ENCODE measurements at places on chromosomes 3 and 15.

- no peak for DNase-seq
These were observed 3.2 kb upstream of the GPR171 start for GRCh38 chr3:151206201-151206600.

- no peak for DNase-seq
These were observed 381.9 kb downstream of the ERC2 start for GRCh38 chr3:56086355-56086754.

- DNase-seq, result no peak
These were observed 173.3 kb downstream of the PDZRN3 start for GRCh38 chr3:73451301-73451944.

DNA sequence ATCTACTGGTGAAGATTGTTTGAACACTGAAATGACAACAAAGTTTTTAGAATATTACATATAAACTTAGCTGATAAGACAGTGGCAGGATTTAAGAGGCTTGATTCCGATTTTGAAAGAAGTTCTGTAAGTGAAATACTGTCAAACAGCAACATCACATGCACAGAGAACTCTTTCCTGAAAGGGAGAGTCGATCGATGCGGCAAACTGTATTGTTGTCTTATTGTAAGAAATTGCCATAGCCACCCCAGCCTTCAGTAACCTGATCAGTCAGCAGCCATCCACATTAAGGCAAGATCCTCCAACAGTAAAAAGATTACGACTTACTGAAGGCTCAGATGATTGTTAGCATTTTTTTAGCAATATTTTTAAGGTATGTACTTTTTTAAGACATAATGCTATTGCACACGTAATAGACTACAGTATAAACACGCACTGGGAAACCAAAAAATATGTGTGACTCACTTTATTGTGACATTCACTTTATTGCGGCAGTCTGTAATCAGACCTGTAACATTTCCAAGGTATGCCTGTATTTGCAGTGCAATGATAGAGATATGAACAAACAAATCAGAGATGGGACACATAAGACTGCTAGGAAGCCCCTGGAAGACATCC is 225.6 kb upstream of the UBE2E1 start:
- no peak for DNase-seq

DNA sequence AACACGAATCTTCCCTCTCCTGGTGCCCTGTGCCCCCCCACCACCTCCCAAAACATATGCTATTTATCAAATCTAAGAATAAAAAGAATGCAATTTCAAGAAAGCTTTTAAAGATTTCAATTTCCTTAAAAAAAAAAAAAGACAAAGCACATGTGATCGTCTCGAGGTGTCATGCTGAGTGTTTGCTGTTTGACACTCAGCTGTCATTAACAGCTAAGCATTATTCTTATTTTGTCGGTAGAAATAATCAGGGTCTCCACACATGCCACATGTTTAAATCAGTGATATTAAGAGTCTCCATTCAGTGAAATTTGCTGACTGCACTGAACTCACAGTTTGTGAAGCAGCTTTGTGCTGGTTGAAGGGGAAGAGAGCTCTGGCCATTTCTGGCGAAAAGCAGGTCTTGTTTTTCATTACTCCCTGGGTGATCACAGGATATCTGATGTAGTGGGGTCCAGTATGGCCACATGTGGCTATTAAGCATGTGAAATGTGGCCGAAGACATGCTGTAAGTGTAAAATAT is 281.8 kb downstream of the SATB1 start:
- no peak for DNase-seq

DNA sequence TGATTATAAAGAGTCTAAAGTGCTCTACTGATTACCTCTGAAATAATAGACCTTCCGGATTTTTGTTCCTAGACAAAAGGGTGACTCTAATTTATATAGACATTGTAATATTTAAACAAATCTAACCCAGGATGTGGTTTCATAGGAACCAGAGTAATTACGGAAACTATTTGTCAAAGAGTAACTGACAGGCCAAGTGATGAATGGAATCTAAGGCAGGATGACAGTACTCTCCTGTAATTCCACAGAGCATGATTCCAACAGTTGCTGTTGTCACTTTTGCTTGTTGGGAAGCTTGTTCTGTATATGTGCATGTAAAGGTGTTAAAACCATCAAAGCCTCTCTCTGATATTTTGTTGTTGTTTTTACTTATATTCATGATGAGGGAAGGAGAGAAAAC is 1141.0 kb downstream of the IGSF11 start:
- no peak for DNase-seq

DNA sequence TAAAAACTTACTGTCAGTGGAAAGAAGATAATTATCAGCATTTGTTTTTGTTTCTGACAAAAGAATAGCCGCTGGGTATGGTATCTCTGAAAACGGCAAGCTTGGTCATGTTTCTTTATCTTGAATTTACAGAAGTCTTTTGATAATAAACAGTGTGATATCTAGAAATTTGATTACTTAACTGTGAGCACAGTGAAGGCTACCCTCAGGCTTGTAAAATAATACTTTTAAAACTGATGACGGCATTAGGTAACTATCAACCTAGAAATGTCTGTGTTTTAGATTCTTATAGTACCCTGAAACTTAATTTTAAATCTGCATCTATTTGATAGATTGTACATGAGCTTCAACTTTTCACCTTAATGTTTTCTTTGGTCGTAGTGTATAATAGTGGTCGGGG is 43.4 kb downstream of the NSUN3 start:
- DNase-seq, result no peak

GRCh38 chr15:50830477-50831354 is 65.2 kb upstream of the SPPL2A start:
- DNase-seq, result no peak

DNA sequence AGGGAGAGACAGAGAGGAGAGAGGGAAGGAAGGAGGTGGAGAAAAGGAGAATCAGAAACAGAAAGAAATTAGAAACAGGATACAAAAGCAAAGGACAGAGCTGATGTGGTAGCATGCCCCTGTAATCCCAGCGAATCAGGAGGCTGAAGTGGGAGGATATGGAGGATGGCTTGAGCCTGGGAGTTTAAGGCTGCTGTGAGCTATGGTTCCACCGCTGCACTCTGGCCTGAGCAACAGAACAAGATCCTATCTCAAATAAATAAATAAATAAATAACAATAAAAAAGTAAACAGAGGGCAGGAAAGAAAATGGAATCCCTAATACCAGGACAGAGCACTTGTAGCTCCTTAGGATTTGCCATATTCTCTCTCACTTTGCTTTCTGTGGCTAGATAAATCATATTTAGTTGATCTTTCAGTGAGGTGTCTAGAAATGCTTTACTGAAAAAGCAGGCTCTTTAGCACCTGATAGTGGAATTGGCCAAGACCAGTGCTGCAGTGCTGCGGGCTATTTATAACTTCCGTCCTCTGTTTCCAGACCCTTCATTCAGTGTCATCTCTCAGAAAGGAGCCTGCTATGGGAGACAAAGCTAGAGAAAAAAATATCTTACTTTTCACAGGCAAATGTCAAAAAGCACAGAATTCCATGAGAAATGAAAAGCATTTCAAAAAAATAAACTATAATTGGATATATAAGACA is 20.0 kb upstream of the SLC28A2 start:
- no peak for DNase-seq

DNA sequence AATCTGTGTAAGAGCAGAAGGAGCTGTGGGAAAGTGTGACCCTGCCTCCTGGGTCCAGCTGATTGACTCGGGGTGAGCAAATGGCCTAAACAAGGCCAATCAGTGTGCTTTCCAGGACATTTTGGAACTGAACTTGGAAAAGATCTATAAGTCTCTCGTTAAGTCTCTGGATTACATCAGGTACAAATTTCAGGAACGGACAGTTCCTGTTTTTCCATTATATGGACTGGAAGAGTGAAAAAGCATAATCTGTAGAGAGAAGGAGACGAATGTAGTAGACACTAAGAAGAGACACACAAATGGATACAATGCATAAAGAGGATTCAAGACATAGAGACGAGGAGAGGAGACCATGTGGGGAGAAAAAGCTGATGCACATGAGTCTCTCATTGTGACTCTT is 167.3 kb downstream of the C3orf70 start:
- no peak for DNase-seq

GRCh38 chr15:62141643-62142588 is 23.2 kb downstream of the C2CD4B start:
- DNase-seq, result no peak

GRCh38 chr3:8560366-8561007 is 58.9 kb downstream of the LMCD1 start:
- DNase-seq, result no peak

DNA sequence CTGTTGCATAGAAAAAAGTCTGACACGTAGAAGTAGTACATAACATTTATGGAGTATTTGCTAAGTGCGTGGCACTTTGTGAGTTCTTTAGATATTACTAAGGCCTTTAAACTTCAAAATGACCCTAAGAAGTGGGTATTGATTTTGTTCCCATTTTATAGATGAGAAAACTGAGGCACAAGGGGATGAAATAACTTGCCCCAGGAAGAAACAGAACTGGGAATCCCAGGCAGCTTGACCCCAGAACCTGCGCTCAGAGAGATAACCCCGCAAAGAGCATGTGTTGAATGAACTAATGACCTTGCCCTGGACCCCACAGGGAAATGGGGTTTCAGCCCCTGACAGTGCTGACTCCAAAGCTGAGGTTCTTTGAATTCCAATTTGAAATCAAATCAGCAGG is 30.5 kb upstream of the CCDC174 start:
- no peak for DNase-seq

- no peak for DNase-seq
These were observed 41.7 kb downstream of the ARIH1 start for GRCh38 chr15:72515591-72516389.

- no peak for DNase-seq
These were observed 644.7 kb downstream of the OTOL1 start for GRCh38 chr3:162141272-162141791.

- DNase-seq, result no peak
These were observed 25.2 kb downstream of the UBE2E1 start for GRCh38 chr3:23830869-23831484.

GRCh38 chr15:63079947-63080626 is 37.5 kb downstream of the TPM1 start:
- DNase-seq, result no peak

DNA sequence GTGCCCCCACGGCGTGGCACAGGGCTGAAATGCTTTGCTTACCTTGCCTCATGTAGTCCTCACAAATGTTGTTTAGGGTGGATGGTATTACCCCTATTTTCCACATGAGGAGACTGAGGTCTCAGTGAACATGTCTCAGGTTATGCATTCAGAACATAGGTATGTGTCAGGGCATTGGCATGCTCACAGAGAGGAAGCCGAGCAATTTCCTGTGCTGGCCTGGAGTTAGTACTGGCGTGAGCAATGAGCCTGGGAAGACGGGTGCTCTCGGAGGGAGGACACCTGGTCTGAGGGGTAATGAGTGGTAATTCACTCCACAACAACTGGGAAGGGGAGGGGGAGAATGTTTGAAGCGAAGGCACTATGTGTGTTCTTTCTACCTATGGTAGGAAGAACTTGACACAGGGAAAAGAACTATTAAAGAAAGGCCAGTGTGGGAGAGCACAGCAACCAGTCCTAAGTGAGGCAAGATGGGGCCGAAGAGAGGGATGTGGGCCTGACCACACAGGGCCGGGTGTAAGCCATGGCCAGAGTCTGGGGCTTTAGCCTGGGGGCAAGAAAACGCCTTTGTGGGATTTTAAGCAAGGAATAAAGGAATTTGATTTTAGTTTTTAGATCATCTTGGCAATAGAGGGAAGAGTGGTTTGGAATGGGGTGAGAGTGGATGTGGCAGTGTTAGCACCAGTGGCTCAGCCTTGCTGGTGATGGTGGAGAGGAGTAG is 4.9 kb upstream of the FAM131A start:
- DNase-seq, result no peak

- DNase-seq, result no peak
These were observed 203.1 kb downstream of the EPHB1 start for GRCh38 chr3:134998158-134998557.

- no peak for DNase-seq
These were observed 245.7 kb downstream of the ADAMTSL3 start for GRCh38 chr15:83899670-83900069.

DNA sequence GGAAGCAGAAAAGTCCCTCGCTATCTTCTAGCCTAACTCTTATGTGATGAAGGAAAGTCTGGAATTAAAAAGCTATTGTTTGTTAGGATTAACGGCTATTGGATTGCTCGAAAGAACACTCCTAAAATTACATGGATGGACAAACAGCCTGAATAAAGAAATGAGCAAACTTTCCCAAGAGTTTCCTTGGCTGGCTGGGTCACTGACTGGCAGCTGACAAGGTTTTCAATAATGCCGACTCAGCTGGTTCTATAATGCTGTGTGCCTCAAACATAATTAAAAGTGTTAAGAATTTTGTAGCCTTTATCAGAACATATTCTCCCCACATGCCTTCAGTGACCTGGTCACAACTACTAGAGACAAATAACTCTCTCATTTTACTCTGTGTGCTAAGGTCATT is 142.9 kb upstream of the ADAMTS9 start:
- DNase-seq, result no peak

- no peak for DNase-seq
These were observed 13.3 kb upstream of the PXYLP1 start for GRCh38 chr3:141218162-141218835.

DNA sequence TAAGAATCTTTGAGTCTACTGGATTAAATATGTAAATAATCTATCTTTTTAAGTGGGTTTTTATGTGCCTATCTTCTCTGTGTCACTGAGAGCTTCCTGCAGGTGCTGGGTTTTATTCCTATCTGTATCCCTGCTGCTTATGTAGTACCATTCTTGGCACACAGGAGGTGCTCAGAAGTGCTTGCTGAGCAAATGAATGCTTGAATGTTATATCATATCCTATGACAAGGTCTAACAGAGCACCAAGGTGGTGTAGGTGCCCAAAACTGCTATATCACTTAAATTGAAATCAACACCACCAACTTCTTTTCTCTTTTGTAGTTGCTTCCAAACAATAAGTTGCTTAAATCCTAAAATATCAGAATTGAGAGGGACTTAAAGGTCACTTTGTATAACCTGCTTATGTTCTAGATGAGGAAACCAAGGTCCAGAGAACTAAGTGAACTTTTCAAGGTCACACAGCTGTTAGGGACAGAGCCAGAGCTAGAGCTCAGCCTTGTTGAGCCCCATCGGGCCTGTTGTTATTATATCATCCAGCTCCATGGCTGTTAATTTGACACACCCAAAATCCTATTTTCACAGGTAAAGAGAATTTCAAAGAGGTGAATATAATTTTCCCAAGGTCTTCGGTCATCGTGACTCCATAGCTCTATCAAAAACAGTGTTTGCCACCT is 46.0 kb downstream of the CCNL1 start:
- no peak for DNase-seq

DNA sequence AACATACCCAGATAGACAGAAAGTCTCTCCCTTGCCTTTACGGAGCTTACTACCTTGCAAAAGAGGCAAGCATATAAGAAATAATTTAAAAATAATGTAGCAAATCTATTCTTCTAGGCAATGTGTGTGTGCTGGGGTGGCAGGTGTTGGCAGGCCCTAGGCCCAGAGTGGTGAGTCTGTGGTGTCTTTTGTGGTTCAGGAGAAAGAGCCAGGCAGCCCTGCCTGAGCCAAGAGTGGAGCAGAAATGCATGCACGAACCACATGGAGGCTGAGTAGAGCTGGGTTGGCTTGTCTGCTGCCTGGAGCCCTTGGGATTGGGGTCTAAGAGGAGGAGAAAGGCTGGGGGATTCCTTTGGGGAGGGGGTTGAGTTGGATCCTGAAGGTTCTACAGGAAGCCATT is 70.2 kb upstream of the MYZAP start:
- DNase-seq, result no peak
